ENCODE measurements at places on chromosomes 2 and 18.
A peak's percentile ranks its signal among the peaks of the same experiment; 100 is the strongest.

DNA sequence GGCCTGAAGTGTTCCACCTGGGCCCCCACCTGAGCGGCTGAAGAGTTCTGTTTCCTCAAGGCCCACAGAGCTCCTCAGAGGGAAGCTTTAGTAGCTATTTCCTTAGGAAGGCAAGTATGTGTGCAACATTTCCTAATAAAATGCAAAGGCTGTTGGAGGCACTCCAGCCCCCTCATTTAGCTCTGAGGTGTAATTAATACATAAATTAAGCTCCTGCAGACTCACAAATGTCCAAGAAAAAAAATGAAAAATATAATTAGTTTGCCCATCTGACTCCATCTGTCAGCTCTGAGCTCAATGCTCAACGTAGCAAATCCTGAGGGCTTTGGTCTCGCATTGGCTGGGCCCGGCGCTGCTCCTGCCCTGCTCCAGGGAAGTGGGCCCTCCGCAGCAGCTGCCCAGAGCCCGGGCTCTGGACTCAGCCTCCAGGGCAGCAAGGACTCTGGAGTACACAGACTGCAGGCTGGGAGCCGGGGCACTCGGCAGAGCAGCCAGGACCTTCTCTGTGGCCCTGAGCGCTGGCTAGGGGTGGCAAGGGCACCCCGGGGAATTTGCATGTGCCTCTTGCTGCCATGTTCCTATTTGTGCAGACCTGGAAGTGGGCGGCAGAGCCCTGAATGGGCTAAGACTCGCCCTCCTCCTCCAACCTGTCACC lies 23.4 kb upstream of the C1QL2 start:
- no peak for DNase-seq

DNA sequence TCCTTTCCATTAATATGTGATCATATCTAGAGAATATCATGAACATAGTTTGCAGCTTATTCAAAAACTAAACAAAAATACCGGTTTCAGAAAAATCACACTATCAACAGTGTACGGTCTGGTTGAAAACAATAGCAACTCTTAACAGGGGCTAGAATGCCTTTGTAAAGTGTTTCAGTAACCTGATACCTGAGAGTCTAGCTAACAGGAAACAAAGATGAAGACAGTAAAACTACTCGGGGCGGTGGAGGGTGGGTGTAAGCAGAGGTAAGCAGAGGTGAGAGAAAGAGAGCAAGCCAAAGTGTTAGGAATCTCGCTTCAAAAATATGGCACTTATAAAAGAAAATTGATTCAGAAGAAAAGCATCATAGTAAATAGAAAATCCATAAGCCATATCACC lies 109.0 kb upstream of the RGPD4 start:
- no peak for DNase-seq

GRCh38 chr2:182916417-182916816 lies 50.0 kb upstream of the FRZB start:
- no peak for DNase-seq

DNA sequence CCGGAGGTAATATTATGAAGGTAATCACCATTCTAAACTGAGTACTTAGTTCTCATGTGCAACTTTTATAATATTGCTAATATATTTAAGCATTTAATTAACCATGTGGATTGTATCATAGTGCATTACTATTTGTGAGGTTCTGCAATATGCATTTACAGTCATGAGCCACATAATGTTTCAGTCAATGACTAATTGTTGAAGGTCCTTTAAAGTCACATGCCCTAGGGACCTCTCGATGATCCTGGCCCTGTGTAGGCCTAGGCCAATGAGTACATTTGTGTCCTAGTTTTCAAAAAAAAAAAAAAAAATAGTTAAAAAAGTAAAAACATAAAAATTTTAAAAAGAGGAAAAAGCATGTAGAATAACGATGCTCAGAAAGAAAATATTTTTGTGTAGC lies 298.0 kb downstream of the DSEL start:
- no peak for DNase-seq

DNA sequence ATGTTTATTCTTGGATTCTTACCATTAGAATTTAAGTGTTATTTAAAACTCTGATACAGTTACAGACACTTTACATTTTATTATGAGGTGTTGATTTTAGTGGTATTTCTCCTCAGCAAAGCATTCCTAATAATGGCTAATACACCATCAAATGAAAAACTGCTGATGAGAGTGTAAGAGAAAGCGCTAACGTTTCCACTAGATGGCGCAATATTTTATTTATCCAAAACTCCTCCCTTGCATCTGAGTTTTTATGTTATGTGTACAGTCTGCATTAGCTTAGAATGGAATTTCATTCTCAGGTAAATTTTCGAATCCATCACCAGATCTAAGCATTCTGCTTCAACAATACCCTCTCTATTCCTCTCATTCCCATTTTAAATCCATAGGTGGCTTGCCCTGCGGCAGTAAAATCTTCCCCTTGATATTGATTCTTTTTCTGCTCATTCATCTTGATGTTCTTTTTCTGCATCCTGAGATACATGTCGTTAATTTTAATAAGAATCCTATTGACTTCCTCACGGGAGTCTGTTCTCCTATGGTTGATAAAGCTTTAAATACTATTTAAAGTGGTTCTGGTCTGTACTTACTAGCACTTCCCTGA lies 53.9 kb downstream of the PRKRA start:
- DNase-seq = peak; percentile 59

DNA sequence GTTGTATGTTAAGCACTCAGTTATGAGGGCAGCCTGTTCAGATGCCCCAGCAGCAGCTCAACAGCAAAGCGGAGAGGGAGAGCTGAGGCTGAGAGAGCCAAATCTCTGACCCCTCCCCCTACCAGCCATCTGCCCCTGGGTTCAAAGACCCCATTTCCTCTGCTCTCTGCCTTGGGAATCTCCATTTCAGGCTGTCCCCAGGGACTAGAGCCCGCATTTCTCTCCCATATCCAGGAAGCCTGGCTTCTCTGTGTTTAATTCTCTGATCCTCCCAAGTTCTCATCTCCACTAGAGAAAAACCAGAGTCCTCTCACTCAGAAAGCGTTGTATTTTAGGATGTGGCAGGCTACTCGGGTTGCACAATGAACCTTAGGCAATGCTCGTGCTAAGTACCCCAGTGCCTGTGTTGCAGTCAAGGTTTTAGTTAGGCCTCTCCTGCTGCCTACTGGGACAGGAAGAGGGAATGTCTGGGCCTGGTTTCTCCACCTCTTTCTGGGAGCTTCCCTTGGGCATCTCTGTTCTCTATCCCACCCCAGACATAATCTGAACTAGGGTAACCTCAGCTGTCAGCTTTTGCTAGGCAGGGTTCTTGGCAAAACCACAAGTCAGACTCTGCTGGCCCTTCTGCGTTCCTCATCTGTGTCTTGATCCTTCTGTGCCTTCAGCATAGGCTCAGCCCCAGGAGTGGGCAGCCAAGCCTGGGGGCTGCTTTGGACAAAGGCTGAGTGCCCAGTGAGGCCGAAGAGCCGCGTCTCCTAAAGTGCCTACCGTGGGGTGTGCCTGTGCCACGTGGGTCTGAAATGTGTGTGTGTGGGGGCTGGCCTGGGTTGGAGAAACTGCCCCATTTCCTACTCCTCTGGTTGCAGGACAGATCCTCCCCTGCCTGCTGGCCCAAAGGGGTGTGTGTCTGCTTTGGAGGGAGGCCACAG lies 96.8 kb downstream of the STPG4 start:
- DNase-seq = no peak

DNA sequence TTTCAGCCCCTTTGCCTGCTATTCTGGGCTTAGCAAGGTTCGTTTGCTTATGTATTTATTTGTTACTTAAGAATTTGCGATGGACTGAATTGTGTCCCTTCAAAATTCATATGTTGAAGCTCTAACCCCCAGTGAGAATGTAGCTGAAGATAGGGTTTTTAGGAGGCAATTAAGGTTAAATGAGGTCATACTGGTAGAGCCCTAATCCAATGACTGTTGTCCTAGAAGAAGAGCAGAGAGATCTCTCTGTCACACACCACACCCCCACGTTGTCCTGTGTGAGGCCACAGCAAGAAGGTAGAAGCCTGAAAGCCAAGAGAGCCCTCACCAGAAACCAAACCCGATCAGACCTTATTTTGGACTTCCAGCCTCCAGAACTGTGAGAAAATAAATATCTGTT lies 66.7 kb downstream of the KIAA1328 start:
- no peak for DNase-seq

DNA sequence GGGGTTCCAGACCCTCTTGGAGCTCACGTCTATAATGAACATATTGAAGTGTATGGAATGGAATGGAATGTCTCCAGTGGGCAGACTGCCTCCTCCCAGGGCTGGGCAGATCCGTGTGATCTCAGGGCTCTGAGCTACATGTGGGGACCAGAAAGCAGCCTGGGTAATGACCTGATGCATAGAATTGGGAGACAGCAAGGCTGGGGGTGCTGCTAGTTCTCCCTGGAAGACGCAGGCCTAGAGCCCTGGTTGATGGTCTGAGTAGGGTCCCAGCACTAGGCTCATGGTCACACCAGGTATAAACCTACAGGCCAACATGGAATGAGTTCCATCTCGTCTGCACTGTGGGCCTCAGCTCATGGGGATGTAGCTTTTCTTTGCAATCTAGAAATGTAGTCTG lies 46.7 kb downstream of the ACAA2 start:
- no peak for DNase-seq

- no peak for DNase-seq
Measured at GRCh38 chr2:238938401-238939055, 90.6 kb downstream of the TWIST2 start.
